ENCODE measurements at places on chromosomes 6 and 20. TPM values are rescaled to one million over a fixed set of nuclear protein-coding genes. Genes with fewer than 3 reads are reported as not detected.

DNA sequence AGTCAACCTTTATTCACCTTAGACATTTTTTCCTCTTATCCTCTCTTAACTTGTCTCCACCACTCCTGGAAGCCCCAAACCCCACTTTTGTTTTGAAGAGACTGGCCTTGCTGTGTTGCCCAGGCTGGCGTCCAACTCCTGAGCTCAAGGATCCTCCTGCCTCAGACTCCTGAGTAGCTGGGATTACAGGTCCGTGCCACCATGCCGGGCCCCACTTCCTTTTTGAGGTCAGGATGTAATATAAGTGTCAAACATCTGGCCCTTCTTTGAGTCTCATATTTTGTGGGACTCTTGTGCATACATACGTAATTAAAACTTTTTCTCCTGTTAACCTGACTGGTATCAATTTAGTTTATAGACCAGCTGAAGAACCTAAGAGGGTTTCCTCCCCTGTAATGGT lies 1.4 kb upstream of the CDK19 start:
- H3K27ac ChIP-seq, result peak overlapping the region; percentile 93
- no peak overlapping the region for H3K4me3 ChIP-seq
- DNase-seq, result no peak
- no peaks in the 10 kb centered on the region for H3K36me3 ChIP-seq
- no peaks in the 10 kb centered on the region for H3K27me3 ChIP-seq

- no peak for DNase-seq
- no peaks in the 10 kb centered on the region for H3K27me3 ChIP-seq
- H3K27ac ChIP-seq, result no peak overlapping the region
- H3K4me1 ChIP-seq, result no peaks in the 10 kb centered on the region
- H3K4me3 ChIP-seq, result no peak overlapping the region
- no peaks in the 10 kb centered on the region for H3K36me3 ChIP-seq
Observed at GRCh38 chr6:81818901-81819361, 66.5 kb upstream of the TENT5A start.

- no peaks in the 10 kb centered on the region for H3K36me3 ChIP-seq
- H3K4me1 ChIP-seq, result peaks cover 7% of the 10 kb centered on the region
- no peak overlapping the region for H3K4me3 ChIP-seq
- no peak overlapping the region for H3K27ac ChIP-seq
- no peaks in the 10 kb centered on the region for H3K27me3 ChIP-seq
Observed at GRCh38 chr20:59377842-59378241, 77.4 kb downstream of the EDN3 start.

DNA sequence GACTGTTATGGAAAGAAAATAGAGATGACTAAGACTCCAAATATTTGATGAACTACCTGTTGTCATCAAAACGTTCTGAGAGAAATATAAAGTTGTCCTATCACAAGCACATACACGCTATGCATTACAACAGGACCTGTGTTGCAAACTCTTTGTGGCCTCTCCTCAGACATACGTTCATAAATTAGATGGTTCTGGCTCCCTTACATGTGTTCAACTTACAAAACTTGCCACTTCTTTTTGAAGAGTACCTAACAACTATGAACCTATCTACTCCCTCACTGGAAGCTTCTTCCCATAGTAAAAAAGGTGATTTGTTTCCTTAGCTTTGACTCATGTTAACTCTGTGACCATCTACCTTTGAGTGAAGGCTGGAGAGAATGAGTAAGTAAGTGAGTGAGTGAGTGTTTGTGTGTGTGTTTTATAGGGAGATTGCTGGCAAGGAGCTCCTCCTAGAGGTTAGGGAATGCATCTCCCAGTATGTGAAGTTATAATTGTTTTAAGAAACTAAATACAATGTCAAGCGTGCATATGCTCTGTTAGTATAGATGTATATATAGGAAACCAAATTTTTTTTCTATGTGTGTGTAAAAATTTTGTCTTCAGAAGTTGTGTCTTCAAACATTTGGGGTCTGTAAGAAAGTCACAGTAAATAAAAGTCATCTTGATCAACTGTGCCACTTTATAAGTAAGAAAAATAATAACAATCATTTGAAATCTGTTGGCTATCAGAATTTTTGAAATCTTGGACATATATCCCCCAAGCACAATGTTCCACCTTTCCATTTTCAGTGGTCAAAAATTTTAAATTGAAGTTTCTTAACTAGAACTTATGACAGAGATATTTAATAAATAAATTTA lies 1211.1 kb upstream of the GJE1 start:
- H3K27ac ChIP-seq, result no peak overlapping the region
- H3K27me3 ChIP-seq, result no peaks in the 10 kb centered on the region
- H3K4me3 ChIP-seq, result no peak overlapping the region
- H3K4me1 ChIP-seq, result no peaks in the 10 kb centered on the region

DNA sequence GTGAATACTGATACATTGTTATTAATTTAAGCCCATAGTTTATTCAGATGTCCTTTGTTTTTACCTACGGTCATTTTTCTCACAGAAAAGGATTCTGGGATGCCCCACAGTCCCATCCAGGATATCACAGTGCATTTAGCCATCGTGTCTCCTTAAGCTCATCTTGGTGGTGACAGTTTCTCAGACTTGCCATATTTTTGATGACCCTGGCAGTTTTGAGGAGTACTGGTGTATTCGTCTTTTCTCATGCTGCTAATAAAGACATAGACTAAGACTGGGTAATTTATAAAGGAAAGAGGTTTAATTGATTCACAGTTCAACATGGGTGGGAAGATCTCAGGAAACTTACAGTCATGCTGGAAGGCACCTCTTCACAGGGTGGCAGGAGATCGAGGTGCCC lies 295.9 kb upstream of the CDH4 start:
- H3K27ac ChIP-seq, result no peak overlapping the region
- H3K4me3 ChIP-seq, result no peak overlapping the region
- H3K27me3 ChIP-seq, result no peaks in the 10 kb centered on the region
- no peaks in the 10 kb centered on the region for H3K36me3 ChIP-seq
- no peak for DNase-seq

DNA sequence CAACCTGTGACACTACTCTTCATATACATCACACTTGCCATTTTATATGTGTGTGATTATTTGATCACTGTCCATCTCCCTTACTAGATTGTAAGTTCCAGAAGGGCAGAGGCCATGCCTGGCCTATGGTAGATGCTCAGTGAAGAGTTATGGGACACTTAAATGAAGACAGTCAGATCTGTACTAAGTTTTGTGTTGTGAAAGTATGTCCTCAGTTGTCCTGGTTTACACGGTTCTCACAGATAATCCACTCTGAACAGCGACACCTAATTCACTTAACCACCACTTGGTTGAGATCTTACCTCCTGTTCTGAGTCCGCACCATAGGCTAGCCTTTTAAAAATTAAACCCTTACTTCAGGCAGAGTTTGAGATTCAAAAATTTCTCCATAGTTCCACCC lies 434.1 kb upstream of the SOX4 start:
- H3K27ac ChIP-seq, result no peak overlapping the region
- no peaks in the 10 kb centered on the region for H3K27me3 ChIP-seq
- no peaks in the 10 kb centered on the region for H3K4me1 ChIP-seq
- DNase-seq, result no peak
- H3K4me3 ChIP-seq, result no peak overlapping the region

DNA sequence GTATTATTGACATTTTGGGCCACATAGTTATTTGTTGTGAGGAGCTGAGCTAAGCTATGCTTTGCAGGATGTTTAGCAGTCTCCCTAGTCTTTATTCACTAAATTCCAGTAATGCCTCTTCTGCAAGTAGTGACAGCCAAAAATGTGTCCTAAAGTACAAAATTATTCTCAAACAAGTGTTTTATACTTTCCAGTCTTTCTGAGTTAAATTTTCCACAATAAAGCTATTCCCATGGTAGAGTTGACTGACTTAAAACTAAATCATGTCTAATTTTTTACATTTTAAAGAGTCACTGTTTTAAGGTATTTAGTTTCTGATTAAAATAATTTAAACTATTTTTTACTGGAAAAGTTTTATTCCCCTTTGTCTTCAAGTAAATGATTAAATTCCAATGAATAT lies 717.8 kb upstream of the HS3ST5 start:
- no peaks in the 10 kb centered on the region for H3K27me3 ChIP-seq
- no peaks in the 10 kb centered on the region for H3K4me1 ChIP-seq
- DNase-seq, result no peak
- H3K27ac ChIP-seq, result no peak overlapping the region
- H3K4me3 ChIP-seq, result no peak overlapping the region

Gene WFDC12
- total RNA-seq, result 4.4 TPM

GRCh38 chr6:36977470-36977941 lies 8.5 kb downstream of the MTCH1 start:
- H3K4me1 ChIP-seq, result peaks cover 61% of the 10 kb centered on the region
- peak overlapping the region; percentile 86 for H3K27ac ChIP-seq
- peaks cover 59% of the 10 kb centered on the region for H3K36me3 ChIP-seq
- no peak for DNase-seq
- H3K27me3 ChIP-seq, result no peaks in the 10 kb centered on the region
- no peak overlapping the region for H3K4me3 ChIP-seq

- H3K4me3 ChIP-seq, result peak overlapping the region; percentile 87
- H3K27ac ChIP-seq, result peak overlapping the region; percentile 30
- H3K27me3 ChIP-seq, result no peaks in the 10 kb centered on the region
- DNase-seq, result no peak
- H3K36me3 ChIP-seq, result no peaks in the 10 kb centered on the region
Observed at GRCh38 chr20:38747495-38748096, 664 bp upstream of the ACTR5 start.

- H3K36me3 ChIP-seq, result no peaks in the 10 kb centered on the region
- H3K27ac ChIP-seq, result no peak overlapping the region
- no peaks in the 10 kb centered on the region for H3K27me3 ChIP-seq
Observed at GRCh38 chr6:106026748-106027715, 59.1 kb upstream of the PRDM1 start.

DNA sequence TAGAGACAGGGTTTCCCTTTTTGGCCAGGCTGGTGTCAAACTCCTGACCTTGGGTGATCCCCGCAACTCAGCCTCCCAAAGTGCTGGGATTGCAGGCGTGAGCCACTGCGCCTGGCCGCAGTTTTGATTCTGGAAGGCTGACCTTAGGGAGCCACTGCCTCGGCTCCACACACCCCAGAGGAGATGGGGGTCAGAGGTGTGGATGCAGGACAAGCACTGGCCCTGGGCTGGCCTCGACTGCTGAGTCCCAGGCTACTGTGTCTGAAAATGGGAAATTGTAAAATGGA lies 1.5 kb downstream of the ZBP1 start:
- H3K27ac ChIP-seq, result no peak overlapping the region
- DNase-seq, result no peak
- no peaks in the 10 kb centered on the region for H3K27me3 ChIP-seq
- H3K4me1 ChIP-seq, result peaks cover 16% of the 10 kb centered on the region

Gene ZBTB46
- total RNA-seq, result 7.4 TPM

Gene ZCCHC3
- total RNA-seq, result 13.8 TPM

DNA sequence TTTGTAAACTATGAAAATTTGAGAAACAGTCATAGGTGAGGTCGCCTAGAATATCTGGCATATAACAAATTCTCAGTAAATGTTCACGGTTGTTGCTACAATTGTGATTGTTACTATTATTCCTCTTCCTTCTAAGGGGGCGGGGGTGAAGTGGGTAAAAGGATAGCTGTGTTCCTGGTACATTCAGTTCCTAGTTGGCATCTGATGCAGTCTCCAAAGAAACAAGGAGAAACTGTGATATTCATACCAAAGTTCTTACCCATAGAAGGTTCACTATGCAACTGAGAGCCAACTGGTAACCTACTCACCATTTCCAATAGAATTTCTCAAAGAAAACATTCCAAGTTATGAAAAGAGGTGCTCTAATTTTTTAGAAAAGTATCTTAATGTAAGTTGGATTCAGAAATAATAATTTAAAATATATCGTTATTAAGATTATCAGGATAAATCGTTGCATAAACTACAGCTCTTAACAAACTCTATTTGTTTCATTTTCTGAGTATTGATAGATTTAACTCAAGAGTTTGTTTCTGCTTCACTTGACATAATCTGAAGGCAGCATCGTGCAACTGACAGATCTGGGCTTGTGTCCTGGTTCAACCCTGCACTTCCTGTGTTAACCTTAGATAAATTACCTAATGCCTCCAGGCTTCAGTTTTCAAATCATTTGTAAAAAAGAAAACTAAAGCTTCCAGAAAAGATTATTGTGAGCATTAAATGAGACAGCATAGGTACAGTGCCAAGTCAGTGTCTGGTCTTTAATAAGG lies 13.3 kb upstream of the MAP7 start:
- H3K27ac ChIP-seq, result no peak overlapping the region
- H3K27me3 ChIP-seq, result no peaks in the 10 kb centered on the region
- no peak for DNase-seq
- no peaks in the 10 kb centered on the region for H3K4me1 ChIP-seq
- H3K4me3 ChIP-seq, result no peak overlapping the region

Gene FLRT3
- 4.7 TPM for total RNA-seq

DNA sequence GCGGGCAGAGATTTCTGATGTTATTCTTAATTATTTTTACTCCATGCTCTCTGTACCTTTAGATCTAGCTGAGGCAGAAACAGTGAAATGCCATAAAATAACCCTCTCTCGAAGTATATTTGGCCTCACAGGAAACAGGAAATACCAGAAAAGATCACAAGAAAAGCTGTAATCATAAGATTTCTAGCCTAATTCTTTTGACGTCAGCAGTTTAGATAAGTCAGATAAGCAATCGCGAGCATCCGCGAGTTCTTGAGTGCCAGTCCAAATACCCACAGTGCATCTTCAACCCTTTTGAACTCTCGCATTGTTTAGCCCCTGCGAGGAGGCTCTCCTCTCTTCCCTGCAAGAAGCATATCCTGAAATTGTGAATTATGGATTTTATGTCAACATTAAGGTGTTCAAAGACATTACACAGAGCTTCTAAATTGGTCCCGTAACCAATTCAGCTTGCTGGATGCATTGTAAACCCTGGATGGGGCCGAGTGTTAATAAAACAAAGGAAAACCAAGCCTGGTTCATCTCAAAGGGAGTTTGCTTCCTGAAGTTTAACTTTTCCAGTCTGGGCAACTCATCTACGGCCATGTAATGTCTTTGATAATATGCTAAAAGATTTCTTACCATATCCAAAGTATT lies 198.9 kb downstream of the MTFR2 start:
- no peaks in the 10 kb centered on the region for H3K36me3 ChIP-seq
- H3K4me3 ChIP-seq, result no peak overlapping the region
- peaks cover 16% of the 10 kb centered on the region for H3K4me1 ChIP-seq

Gene SPINT3
- total RNA-seq, result not detected

DNA sequence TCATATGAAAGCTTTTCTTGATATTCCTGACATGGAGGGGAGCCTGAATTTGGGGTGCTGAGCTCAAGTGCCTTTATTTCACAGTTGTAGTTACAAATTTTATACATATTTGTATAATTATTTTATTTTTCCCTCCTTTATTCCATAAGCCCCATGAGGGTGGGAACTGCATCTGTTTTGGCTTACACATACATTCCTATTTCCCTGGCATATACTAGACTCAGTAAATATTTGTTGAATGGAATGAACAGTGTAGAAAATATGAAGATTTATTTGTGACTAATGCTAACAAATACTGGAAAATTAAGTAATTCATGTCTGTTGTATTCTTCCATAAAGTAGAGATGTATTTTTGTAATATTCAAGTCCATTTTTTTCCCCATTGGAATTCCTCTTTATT lies 127.1 kb downstream of the MYO6 start:
- peaks cover 10% of the 10 kb centered on the region for H3K36me3 ChIP-seq
- no peak overlapping the region for H3K27ac ChIP-seq
- H3K4me3 ChIP-seq, result no peak overlapping the region
- no peaks in the 10 kb centered on the region for H3K27me3 ChIP-seq
- H3K4me1 ChIP-seq, result no peaks in the 10 kb centered on the region

GRCh38 chr6:80446454-80447045 lies 340.1 kb downstream of the BCKDHB start:
- H3K27me3 ChIP-seq, result no peaks in the 10 kb centered on the region
- H3K27ac ChIP-seq, result no peak overlapping the region
- no peak overlapping the region for H3K4me3 ChIP-seq
- no peaks in the 10 kb centered on the region for H3K4me1 ChIP-seq
- no peaks in the 10 kb centered on the region for H3K36me3 ChIP-seq
- DNase-seq, result no peak

Gene MUC22
- total RNA-seq, result 2.9 TPM

GRCh38 chr6:109874086-109874485 lies 104.0 kb upstream of the GPR6 start:
- H3K4me1 ChIP-seq, result peaks cover 13% of the 10 kb centered on the region
- H3K4me3 ChIP-seq, result no peak overlapping the region
- DNase-seq, result no peak
- H3K36me3 ChIP-seq, result no peaks in the 10 kb centered on the region
- H3K27me3 ChIP-seq, result no peaks in the 10 kb centered on the region
